ENCODE measurements at places on chromosomes 6 and 20. TPM values are rescaled to one million over a fixed set of nuclear protein-coding genes. Genes with fewer than 3 reads are reported as not detected.

Gene SLC22A2
- polyA plus RNA-seq = 0.58 TPM

Gene CTCFL
- polyA plus RNA-seq = not detected

Gene FOXQ1
- 0.98 TPM for polyA plus RNA-seq

Gene ELOVL2
- 25.3 TPM for polyA plus RNA-seq

Gene PAQR8
- 63.5 TPM for polyA plus RNA-seq

Gene ATAT1
- 46.9 TPM for polyA plus RNA-seq

Gene CRYBG1
- 0.31 TPM for polyA plus RNA-seq

Gene NTSR1
- 0.48 TPM for polyA plus RNA-seq

Gene NEURL2
- polyA plus RNA-seq = 1.9 TPM

Gene UBR2
- 6.5 TPM for polyA plus RNA-seq

Gene CDC5L
- 22.8 TPM for polyA plus RNA-seq

Gene TFAP2C
- polyA plus RNA-seq = 4.0 TPM

Gene EMILIN3
- polyA plus RNA-seq = 18.6 TPM

Gene PRL
- polyA plus RNA-seq = not detected

Gene PAX1
- not detected for polyA plus RNA-seq

Gene ID1
- 109 TPM for polyA plus RNA-seq

Gene ANGPT4
- polyA plus RNA-seq = 0.10 TPM

Gene IPCEF1
- 3.2 TPM for polyA plus RNA-seq

Gene BPIFB2
- polyA plus RNA-seq = not detected

Gene ZSCAN31
- polyA plus RNA-seq = 19.4 TPM

Gene ADGRF4
- polyA plus RNA-seq = not detected

Gene NUDT3
- 32.7 TPM for polyA plus RNA-seq

Gene PDYN
- polyA plus RNA-seq = 1.0 TPM

Gene MAK
- polyA plus RNA-seq = 0.37 TPM

Gene FBXO9
- polyA plus RNA-seq = 24.1 TPM

Gene PARD6B
- 0.51 TPM for polyA plus RNA-seq

Gene PTGIS
- polyA plus RNA-seq = 0.63 TPM

Gene CBFA2T2
- polyA plus RNA-seq = 77.3 TPM

Gene MOXD1
- polyA plus RNA-seq = 3.3 TPM

Gene TUBB
- polyA plus RNA-seq = 2,902 TPM

Gene DAAM2
- 63.4 TPM for polyA plus RNA-seq
